ENCODE measurements at places on chromosomes 12 and 14.

DNA sequence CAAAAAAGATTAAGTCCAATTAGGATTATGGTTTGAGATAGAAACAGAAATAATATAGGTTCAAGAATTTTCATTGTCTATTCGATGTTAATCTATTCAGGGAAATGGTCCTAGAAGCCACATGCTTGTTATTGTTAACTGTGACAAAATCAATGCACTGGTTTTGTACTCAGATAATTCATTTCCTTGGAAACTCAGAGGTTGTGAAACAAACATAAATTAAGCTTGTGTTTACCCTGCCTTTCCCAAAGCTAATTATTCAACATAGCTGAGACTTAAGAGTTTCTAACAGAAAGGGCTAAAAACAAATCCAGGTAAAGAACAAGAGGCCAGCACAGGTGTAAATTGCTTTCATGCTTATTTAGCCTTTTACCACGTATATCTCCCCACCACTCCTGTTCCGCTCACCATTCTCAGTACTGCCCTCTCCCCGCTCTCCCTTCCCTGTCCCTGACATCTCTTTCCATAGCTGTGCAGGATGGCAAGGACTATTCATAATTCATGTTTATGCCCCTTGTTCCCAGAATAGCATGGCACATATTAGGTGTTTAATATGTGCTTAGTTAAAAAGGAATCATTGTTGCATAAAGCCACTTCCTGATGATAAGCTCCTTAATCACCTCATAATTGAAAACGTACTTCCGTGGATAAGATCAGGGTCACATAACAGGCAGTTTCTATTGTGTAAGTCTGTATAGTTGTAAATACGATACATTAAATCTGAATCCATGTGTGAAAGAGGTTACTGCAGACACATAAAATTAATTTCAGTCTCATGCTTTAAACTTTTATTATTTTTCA, 131.8 kb upstream of the USP15 start:
- no peak for DNase-seq

DNA sequence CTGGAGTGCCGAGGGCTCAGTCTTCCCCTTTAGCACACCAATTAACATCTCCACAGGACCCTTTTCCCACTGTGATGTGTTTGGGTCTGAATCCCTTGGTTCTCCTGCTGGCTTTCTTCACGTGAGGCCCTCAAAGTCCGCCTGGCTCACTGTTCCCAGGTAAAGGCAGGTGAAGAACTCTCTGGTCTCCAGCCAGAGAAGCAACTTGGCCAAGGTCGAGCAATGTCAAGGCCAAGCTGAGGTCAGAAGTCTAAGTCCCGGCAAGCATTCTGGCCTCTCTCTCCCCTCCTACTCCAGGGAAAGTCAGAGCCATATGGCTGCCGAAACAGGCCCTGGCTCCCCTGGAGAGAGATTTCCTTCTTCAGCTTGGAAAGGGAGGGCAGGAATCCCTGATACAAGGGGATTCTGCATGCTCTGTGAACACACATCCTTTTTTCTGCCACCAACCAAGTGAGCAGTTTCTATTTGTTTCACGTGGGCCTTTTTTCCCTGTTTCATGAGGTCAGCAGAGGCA, 61.4 kb upstream of the ESRRB start:
- DNase-seq, result no peak

DNA sequence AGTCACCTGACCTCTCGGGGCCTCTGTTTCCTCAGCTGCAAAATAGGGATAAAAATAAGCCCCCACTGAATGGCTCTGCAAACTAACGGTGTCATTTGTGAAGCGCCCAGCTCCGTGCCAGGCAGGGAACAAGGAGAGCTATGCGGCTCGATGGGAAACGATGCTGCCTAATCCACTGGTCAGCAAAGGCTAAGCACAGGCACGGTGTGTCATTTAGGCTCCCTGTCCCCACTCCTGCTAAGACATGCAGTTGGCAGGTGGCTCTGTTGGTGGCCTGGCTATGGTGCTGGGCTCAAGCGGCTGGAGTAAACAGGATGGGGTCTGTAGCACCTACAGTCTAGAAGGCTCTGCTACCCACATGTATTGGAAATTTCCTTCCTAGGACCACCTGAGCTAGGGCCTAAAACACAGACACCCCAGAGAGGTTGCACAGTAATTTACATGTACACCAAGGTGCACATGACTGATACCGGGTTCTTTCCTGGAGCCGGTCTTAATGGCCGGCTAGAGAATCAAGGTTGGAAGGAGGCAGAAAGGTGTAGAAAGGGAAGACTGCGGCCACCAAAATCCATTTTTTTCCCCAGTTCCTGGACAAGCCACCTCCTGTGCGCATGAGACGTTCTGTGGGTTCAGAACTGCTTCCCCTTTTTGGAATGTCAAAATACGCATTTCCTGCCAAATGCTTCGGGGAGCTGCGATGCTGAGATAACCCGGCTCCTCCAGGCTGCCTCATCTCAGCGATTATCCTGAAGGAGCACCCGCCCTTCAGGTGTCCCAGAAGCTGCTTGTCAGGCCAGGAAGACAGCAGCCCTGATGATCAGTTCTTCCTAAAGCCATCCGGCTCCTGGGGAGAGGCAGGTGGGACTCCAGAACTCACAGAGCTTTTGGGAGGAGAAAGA, 1.0 kb downstream of the CACNA2D4 start:
- no peak for DNase-seq

GRCh38 chr14:84610086-84610485, 919.9 kb upstream of the FLRT2 start:
- no peak for DNase-seq

GRCh38 chr12:77033658-77034536, 31.5 kb downstream of the E2F7 start:
- DNase-seq, result no peak

GRCh38 chr14:105315941-105316576, 1.5 kb downstream of the PACS2 start:
- DNase-seq, result no peak

DNA sequence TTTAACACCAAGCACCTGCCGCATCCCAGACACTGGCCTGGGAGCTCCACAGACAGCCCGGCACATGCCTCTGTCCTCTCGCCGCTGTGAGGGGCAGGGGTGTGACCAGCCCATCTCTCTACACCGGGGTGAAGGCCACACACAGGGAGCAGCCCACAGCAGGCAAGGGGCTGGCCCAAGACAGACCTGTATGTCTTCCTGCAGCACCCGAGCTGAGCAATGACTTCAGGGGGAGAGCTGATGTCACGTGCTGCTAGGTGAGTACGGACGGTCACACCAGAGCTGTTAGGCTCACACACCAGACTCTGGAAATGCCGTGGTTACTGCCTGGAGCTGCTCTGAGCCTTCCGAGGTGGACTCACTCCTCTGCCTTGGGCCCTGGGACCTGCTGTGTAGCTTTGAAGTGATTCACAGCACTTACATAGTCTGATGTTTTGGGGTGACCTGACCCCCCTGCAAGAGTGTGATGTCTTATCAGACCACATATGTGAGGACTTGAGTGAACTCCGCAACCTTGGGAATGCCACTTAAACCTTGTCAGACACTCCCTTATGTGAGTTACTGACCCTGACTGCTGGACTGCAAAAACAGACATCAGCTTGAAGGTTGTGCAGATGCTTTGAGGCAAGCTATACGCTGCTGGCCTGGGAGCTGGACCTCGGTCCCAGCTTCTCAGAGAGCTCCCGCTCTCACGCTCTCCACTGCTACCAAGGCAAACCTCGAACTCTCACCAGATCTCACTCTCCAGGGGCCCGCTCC, 1.8 kb downstream of the XRCC3 start:
- DNase-seq, result no peak

- DNase-seq, result no peak
Measured at GRCh38 chr14:67963960-67964812, 144.6 kb downstream of the RAD51B start.

DNA sequence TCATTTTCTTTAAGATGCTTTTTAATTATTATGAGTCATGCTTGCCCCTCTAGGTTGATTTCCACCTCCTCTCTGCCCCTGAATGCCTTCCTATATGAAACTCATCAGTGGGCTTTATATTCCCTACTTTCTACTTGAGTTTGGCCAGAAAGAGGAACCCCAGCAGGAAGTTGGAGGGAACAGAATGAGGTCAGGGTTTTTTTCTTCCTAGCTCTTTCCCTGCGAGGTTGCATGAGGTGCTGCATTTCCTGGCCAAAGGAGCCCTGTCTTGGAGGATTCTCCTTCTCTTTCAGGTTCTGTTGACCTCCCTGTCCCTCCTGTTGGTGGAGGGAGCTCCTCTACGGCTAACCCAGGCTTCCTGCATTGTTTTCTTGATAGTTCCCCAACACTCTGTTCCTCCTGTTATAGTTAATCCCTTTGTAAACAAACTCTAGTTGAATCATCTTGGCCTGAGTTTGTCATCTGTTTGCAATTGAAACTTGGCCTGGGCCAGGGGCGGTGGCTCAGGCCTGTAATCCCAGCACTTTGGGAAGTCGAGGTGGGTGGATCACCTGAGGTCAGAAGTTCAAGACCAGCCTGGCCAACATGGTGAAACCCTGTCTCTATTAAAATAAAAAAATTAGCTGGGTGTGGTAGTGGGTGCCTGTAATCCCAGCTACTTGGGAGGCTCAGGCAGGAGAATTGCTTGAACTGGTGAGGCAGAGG, 15.3 kb upstream of the SPIC start:
- no peak for DNase-seq

DNA sequence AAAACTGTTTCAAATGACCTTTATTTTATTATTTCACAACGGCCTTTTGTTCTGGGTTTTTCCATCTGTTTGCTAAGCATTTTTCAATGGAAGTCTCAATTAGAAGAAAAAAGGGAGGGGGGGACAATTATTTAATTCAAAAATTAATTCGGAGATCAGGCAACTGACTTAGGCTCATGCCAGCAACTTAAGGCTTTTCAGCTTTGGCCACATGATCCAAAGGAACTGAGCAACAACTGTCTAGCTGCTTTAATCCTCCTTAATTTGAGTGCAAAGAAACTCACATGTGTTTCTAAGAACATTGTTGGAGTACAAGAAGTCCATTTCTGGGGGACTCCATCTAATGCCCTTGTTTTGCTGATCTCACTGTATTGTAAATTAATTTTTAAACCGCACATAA, 188.0 kb downstream of the EXOC5 start:
- no peak for DNase-seq

- DNase-seq, result no peak
Measured at GRCh38 chr14:30853946-30854345, 20.4 kb upstream of the COCH start.

GRCh38 chr14:67962215-67962644, 142.7 kb downstream of the RAD51B start:
- no peak for DNase-seq

DNA sequence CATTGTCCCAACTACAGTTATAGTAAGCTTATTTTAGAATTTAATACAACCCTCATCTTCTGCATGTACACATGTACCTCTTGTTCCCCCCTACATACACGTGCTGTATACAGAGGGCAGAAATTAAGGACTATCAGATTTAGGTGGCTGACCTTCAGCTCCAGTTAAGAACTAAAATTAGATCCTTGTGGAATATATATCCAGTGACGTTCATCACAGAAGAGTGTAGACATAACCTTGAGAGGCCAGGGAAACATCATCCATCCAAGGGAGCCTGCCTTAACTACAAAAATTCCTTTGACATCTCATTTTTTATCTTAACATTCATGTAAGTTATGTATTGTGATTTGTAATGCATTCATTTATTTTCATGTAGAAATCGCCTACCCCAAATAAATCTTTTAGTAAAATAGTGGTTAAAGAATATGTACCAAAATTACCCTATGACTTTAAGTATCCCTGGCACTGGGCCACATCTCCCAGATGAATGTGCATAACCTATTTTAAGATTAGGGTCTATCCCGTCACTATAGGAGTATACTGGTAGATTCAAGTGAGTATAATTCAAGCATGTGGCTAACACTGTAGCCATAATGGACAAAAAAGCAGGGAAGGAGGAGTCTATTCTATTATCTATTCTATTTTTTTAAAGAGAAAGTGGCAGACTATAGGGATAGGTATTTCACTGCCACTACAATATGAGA, 27.5 kb downstream of the RIC8B start:
- no peak for DNase-seq
